ENCODE measurements at places on chromosomes 6 and 20.

DNA sequence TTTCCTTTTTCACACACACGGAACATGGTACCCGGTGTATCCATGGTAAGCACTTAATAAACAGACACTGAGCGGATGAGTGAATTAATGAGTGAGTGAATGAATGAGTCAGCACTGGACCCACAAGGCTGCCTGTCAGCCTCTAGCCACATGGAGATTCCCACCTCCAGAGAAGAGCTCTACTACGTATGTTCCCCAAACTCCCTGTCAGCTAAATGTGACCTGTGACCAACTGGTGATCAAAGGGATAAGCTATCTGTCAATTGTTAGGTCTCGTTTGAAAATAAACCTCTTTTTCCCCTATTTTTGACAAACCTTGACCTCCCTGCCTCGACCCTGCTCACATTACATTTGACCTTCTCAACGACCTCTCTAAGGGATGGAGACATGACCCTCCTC lies 24.5 kb upstream of the TAF8 start:
- DNase-seq: no peak

- no peak for DNase-seq
These were observed 43.5 kb upstream of the TIAM2 start for GRCh38 chr6:154951345-154952200.

GRCh38 chr6:87575423-87575822 lies 14.4 kb downstream of the RARS2 start:
- peak; percentile 1 for DNase-seq

GRCh38 chr6:129695373-129696027 lies 14.5 kb downstream of the ARHGAP18 start:
- no peak for DNase-seq

- no peak for DNase-seq
These were observed 81.4 kb downstream of the LIN28B start for GRCh38 chr6:105038259-105038658.

DNA sequence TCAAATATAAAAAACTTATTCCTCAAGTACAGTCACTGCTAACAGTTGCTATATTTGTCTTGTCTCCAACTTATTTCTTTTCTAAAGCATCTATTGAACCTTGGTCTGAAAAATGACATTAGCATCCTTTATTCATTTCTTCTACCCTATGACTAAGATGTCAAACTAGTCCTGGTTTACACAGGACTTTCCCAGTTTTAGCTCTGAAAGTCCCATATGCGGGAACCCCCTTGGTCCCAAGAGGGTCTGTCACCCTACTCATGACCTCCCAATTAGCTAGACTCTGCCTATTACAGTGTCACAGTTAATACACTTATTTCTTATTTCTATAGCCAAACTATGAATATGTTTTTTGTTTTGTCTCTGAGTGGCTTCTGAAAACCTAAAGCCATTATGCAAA lies 37.1 kb downstream of the PLEKHG1 start:
- DNase-seq: no peak

DNA sequence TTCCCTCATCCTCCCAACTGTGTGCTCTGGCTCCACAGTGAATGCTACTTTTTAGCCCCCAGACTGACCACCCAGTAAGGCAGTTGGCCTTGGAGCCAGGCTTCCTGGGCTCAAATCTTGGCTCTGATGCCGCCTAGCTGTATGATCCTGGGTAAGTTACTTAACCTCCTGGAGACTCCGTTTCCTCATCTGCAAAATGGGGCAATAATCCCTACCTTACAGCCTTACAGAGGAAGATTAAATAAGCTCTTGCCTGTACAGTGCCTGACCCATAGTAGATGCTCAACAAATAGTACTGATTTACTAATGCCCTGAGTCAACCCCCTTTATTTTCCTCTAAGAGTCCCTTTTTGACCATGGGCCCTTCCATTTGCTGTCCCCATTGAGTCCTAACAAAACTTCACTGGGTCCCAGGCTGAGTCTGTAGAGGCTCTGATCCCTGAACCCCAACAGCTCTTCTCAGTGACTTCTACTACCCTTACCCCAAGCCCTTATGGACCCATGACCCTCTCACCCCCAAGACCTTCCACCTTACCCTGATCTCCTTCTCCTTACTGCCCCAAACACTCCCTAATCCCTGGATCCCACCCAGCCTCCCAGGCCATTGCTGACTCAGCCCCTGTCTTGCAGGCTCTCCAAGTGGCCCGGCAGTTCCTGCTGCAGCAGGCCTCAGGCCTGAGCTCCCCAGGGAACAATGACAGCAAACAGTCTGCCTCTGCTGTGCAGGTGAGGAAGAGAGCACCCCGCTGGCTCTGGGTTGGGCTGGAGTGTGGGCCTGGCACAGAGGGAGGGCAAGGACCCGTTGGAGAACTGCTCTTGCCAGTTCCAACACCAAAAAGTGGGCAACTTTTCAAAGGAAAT lies 31.4 kb downstream of the FOXP4 start:
- no peak for DNase-seq

GRCh38 chr20:11791835-11792567 lies 125.7 kb upstream of the BTBD3 start:
- DNase-seq: no peak

- DNase-seq: no peak
These were observed 111.6 kb downstream of the ERMARD start for GRCh38 chr6:169862892-169863525.

DNA sequence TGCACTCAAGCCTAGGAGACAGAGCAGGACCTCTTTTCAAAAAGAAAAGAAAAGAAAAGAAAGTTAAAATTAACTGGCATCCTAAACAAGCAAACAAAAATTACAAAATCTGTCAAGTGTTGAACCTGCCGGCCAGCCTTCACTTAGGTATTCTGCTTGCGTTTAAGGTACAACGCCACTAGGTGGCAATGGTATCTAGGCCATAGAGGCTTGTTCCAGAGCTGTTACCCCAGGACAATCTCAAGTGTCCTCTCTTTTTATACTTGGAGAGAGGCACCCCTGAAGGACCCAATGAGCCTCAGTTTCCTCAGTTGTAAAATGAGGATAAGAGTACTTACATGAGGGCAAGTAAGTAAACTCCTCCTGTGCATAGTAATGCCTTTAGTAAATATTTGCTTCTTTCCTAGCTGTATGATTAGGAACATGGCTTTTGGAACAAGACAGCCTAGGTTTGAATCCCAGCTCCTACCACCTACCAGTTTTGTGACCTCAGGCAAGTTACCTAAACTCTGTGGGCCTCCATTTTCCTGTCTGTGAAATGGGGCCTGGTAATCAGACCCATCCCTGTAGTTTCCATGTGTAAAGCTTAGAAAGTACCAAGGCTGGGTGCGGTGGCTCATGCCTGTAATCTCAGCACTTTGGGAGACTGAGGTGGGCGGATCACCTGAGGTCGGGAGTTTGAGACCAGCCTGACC lies 5.8 kb upstream of the PACSIN1 start:
- DNase-seq: peak; percentile 13

- no peak for DNase-seq
These were observed 77.1 kb downstream of the TULP4 start for GRCh38 chr6:158389193-158389919.

DNA sequence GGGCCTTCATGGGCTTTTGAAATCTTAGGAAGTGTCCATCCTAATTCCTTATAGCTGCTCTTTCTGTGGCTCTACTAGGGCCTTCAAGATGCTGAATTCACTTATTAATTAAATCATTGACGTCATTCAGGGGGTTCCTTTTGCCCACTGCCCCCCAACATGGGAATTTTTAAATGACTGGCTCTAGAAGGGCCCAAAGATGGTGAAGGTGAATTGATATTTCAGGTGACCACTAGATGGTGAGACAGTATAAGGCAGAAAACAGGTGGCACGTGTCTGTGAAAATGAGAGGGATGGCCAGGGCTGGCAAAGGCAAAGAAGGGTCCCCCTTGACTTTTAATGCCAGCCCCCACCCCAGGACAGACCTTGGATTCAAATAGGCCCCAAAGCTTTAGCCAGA lies 11.8 kb downstream of the GNAS start:
- DNase-seq: peak; percentile 22

DNA sequence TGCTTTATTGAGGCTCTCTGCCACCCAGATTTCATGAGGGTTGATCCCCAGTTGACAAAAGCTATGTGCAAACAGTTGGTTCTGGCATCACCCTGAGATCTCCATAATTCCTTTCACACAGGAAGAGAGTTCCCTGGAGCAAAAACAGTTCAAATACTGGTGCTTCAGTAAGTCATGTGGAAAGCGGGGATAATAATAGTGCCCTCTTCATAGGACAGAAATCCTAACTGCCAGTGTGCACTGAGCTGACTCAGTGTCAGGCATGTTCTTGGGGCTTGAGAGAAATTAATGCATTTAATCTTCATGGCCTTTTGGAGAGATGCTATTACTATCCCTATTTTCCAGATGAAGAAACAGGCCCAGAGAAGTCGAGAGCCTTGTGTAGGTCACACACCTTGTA lies 7.9 kb upstream of the SLC52A3 start:
- no peak for DNase-seq

GRCh38 chr6:102015431-102015830 lies 621.9 kb downstream of the GRIK2 start:
- no peak for DNase-seq

- DNase-seq: no peak
These were observed 748.2 kb upstream of the ADGRB3 start for GRCh38 chr6:67886840-67887292.

DNA sequence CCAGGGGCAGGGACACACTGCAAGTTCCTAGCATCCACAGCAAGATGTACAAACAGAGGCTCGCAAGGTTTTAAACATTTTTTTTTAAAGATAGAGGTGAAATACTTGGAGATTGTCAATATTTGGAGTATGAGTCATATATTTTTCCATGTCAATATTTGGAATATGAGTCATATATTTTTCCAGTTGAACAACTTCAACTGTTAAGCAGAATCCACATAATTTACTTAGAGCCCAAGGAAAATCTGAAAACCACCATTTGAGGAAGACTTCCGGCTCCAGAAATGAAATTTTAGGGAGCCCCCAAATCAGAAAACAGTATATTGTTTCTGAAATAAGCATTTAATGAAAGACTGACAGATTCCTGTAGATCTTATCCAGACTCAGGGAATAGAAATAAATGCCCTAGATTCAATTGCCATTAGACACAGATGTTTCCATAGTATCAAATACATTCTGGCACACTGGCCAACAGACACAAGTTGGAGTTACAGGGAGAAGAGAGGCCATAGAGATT lies 51.6 kb upstream of the FAM184A start:
- DNase-seq: peak; percentile 52

- no peak for DNase-seq
These were observed 47.3 kb upstream of the STXBP5 start for GRCh38 chr6:147156799-147157382.

GRCh38 chr20:51979226-51979625 lies 176.9 kb upstream of the SALL4 start:
- no peak for DNase-seq

GRCh38 chr20:23626040-23626620 lies 11.6 kb downstream of the CST3 start:
- no peak for DNase-seq

- no peak for DNase-seq
These were observed 217.3 kb downstream of the ATXN1 start for GRCh38 chr6:16544006-16544405.
